Lung microvascular endothelial cell (primary cell): ENCODE measurements at places on chromosomes 16 and 17.

DNA sequence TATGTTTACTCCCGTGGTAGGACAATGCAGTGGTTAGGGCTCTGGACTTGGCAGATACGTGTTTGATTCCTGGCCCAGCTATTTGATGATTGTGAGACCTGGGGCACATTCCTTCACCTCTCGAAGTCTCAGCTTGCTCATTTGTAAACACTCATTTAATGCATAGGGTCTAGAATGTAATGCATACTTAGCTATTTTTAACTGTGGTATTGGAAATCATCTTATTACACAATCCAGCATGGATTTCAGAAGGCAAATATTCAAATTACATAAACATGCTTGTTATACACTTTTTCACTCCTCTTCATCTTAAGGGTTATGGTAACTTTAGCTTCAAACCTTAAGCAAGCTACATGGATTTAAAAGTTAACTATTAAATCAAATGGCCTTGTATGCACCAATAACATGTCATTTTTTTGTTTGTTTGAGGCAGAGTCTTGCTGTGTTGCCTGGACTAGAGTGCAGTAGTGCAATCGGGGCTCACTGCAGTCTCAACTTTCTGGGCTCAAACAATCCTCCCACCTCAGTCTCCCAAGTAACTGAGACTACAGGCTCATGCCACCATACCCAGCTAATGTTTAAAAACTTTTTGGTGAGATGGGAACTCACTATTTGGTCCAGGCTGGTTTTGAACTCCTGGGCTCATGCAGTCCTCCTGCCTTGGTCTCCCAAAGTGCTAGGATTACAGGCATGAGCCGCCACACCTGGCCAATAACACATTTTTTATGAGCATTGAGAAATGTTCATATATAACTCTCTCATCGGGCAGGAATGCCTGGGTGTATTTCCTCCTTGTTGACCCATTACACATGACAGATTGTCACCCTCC lies 52.5 kb downstream of the VAT1L start:
- DNase-seq: no peak

DNA sequence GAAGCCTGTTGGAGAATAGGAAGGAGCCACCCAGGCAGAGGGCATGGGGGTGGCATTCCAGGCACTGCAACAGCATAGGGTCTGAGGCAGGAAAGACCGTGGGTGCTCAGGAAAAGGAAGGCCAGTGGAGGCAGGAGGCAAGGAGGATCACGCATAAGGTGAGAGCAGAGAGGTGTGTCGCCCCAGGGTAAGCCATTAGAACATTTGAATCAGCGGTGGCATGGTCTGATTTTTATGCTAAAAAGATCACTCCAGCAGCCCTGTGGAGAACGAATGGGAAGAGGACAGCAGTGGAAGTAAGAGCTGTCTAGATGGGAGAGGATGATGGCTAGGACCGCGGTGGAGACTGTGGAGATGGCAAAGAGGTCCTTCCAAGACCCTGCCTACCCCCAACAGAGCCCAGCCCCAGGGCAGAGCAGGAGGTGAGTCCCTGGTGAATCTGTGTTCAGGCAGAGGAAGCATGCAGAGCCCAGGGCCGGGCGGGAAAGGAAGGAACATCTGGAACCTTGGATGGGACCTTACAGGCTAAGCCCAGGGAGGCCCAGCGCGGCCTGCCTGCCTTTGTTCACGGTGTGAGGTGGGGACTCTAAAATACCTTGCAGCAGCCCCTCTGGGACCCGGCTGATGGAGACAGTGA lies 7.8 kb downstream of the LPO start:
- no peak for DNase-seq

GRCh38 chr17:1124896-1125787 lies 54.6 kb downstream of the ABR start:
- DNase-seq: no peak

- no peak for DNase-seq
Observed at GRCh38 chr16:89193576-89194293, 6.6 kb downstream of the SLC22A31 start.
